ENCODE measurements at places on chromosomes 13 and 19.

GRCh38 chr19:19677579-19677978, 8.9 kb downstream of the ZNF101 start:
- no peak for DNase-seq

DNA sequence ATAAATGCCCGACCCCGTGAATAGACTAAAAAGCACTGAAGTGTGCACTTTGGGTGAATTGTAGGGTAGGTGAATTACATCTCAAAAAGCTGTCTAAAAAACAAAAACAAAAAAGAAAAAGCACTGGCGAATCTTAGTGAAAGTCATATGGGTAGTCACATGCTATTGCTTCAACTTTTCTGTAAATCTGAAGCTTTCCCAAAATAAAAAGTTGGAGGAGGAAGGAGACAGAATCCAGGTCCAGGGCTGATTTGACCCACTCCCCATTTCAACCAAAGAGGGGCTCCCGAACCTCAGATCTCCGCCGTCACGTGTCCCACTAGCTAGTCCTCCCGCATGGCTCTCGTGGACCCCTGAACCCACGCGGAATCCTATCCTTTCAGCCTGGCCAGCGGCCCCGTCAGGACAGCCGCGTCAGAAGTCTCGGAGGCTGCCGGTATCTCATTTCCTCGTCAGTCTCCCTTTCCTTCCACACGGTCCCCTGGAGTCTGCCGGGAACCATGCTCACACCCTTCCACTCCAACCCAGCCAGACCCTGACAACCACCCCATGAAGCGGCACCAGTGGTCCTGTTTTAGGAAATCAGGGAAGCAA, 6.1 kb downstream of the PPP1R12C start:
- no peak for DNase-seq

DNA sequence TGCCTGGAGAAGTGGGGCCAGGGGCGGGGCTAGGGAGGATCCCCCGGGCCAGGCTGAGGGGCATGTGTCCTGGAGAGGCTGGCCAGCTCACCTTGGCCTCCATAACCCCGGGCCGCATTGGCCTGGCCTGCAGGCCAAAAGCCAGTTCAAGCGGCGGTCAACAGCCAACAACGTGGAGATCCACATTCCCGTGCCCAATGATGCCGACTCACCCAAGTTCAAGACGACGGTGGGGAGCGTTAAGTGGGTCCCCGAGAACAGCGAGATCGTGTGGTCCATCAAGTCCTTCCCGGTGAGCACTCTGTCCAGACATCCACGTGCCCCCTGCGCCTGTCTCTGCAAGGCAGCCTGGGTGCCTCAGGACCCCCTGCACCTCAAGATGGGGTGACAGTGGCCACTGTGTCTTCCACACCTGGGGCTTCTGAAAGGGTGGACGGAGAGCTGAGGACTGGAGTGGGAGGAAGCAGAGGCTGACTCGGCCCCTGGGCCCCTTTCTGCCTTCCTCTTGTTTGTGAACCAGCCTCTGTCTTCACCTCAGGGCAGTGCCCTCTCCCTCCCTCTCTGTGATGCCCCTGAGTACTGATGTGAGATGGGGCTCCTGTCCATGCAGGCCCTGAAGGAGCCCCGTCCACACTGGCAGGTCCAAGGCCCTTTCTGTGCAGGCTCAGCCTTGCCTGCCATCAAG, 31.1 kb downstream of the AP1M1 start:
- no peak for DNase-seq

DNA sequence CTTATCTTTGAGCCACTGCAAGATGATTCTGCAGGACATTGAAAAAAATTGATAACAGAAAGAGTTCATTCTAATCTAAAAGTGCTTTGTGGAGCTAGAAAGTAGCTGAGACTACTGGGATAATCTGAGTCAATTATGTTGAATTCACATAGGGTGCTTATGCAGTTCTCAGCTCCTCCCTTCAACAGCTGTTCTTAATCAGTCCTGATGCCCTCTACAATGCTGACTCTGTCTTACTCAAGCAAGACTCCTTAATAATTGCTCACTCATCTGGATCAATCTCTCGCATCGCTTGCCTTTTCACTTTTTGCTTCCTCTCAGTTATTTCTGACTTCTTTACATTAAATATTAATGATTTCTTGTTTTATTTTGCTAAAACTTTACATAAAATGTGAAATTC, 182.1 kb downstream of the PCDH17 start:
- DNase-seq: no peak

- no peak for DNase-seq
These were observed 5.5 kb downstream of the EBI3 start for GRCh38 chr19:4234862-4235201.

DNA sequence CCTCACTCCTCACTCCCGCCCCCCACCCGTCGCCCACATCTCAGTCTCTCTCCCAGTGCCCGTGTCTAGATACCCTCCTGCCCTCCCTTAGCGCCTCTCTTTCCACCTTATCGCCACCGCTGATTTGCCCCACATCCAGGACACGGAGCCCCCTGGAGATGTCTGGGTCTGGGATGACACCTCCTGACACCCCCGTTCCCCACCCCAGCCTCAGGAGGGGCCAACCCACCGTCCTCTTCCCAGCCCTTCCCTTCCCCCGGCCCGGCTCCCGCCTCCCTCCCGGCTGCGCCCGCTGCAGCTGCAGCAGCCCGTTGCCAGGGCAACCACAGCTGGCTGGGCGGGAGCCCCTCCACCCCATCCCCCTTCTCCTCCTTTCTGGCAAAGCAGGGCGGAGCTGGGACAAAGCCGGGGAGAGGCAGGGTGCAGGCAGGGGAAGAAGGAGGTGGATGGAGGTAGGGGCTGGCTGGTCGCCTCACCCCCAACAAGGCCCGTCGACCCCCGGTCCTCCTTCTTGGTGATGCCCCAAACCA, 13.5 kb downstream of the DPF1 start:
- no peak for DNase-seq

GRCh38 chr13:51636349-51636890, 52.2 kb downstream of the WDFY2 start:
- peak; percentile 64 for DNase-seq

GRCh38 chr13:43830497-43830881, 43.7 kb upstream of the ENOX1 start:
- DNase-seq: no peak

DNA sequence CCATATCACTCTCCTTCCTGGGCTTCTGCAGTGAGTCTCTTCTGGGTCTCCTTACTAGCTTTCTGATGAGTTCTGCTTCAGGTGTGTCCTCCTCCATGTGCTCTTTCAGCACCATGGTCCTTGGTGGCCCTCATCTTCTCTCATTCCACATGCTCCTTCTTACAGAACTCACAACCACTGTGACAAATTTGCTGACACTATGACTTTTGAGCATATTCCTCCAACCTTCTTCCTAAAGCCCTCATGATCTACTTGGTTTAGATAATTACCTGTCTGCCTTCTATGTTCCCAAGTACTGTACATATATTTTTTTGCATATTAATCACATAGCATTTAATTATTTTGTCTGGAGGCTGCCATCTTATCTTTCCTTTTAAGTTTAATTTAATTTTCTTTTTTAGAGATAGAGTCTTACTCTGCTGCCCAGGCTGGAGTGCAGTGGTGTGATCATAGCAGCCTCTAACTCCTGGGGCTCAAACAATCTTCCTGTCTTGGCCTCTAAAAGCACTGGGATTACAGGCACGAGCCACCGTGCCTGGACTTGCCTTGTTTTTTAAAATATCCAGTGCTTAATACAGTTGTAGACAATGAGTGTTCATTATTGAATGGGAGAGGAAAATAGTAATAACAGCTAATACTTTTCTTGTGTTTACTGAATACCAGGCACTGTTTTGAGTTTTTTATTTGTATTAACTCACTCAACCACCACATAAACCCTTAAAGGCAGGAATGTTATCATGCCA, 23.5 kb upstream of the FAM216B start:
- no peak for DNase-seq

DNA sequence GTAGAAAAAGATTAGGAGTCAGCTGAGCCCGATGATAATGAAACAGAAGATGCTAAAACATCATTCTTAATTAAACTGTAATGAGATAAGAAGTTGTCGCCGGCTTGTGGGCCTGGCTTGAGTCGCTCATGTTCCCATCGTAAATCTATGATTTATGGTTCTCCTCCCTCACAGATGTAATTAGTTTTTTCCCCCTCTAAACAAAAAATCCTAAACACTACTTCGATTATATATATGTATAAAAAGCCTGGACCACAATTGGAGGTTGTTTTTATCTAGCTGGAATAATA, 151.3 kb downstream of the PTPRS start:
- DNase-seq: no peak

- no peak for DNase-seq
These were observed 7.7 kb downstream of the RB1 start for GRCh38 chr13:48311223-48311622.

DNA sequence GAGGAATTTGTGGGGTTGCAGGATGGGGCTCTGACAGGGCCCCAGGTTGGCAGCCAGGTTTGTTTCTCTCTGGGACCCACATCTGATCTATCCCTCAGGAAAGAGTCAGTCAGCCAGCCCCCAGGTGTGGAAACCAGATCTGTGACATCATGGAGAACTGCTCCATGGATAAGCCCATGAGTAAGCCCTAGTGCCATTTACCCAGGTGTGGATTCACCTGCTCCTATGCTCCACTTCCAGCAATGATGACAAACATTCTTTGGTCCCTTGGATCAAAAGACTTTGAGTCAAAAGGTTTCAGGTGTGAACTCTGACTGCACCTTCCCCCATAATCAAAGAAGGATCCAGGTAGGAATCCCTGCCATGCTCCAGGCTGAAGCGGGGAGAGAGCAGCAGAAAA, 26.9 kb upstream of the IGFL4 start:
- DNase-seq: no peak

GRCh38 chr19:10637894-10638293, 12.5 kb downstream of the SLC44A2 start:
- DNase-seq: no peak

DNA sequence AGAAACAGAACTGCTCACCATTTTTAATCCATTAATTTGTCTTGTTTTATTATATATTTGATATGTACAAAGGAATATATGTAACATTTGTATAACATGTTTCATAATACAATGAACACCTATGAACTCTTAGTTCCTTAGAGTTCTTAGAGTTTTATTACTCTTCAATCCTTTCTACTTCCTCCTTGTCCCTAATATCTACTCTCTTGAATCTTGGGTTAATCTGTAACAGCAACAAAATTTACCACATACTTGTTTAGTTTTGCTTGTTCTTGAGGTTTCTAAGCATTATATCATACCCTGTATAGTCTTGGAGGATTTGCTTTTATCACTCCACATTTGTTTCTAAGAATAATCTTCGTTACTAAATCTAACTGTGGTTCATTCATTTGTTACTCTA, 151.4 kb downstream of the PDS5B start:
- DNase-seq: no peak

GRCh38 chr13:97330448-97330847, 103.5 kb upstream of the RAP2A start:
- no peak for DNase-seq

GRCh38 chr19:379796-380195, 29.2 kb downstream of the C2CD4C start:
- DNase-seq: no peak

- DNase-seq: no peak
These were observed 105.4 kb downstream of the URI1 start for GRCh38 chr19:30047432-30047831.

DNA sequence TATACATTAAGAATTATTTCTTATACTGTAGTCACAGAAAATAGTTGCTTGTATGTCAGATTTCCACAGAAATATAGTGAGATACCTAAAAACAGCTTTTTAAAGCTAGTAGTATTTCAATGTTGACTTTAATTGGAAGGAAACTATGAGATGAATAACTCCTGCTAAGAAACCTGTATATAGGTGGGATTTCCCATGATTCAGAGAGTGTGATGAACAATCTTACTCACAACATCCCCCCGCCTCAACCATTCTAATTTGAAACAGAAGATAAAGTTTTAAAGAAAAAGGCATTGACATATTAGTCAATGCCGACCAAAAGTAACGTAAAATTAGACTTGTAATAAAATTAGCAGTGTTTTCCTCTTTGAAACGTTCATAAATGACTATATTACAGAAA, 1.4 kb upstream of the MIR17HG start:
- no peak for DNase-seq

DNA sequence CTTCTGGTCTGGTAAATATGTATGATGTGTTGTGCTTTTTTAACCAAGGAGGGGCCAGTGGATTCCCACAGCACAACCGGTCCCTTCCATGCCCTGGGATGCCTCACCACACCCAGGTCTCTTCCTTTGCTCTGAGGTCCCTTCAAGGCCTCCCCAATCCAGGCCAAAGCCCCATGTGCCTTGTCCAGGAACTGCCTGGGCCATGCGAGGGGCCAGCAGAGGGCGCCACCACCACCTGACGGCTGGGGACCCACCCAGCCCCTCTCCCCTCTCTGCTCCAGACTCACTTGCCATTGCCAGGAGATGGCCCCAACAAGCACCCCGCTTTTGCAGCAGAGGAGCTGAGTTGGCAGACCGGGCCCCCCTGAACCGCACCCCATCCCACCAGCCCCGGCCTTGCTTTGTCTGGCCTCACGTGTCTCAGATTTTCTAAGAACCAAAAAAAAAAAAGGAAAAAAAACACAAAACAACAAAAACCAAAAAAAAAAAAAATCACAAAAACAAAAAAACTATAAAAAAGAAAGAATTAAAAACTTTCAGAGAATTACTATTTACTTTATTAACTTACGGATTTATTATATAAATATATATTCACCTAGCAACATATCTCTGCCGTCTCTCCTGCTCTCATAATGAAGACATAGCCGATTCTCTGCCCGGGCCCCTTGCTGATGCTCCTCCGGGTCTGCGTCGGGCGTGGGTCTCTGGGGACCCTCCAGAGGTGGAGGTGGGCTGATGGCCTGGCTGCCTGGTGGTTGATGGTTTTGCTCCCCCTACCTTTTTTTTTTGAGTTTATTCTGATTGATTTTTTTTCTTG, 14.4 kb downstream of the CAPN12 start:
- no peak for DNase-seq

DNA sequence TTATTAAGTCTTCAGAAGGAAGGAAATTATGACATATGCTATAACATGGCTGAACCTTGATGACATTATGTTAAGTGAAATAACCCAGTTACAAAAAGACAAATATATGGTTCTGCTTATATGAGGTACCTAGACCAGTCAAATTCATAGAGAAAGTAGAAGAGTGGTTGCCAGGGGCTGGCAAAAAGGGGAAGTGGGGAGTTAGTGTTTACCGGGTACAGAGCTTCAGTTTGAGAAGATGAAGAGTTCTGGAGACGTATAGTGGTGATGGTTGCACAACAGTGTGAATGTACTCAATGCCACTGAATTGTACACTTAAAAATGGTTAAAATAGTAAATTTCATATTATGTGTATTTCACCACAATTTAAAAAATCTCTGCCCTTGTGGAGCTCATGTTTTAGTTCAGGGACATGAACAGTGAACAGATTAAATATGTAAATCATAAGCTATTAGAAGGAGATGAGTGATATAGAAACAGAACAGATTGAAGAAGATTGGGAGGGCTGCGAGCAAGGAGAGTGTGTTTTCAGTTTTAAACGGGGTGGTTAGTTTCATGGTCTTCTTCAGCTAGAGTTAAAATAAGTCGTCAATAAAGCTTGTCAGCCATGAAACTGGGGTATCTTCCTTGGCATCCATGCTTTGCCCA, 355.2 kb downstream of the KCNRG start:
- DNase-seq: no peak

Measured in LNCaP clone FGC (cell line).